ENCODE measurements at places on chromosomes 7 and 10.

GRCh38 chr7:81469869-81470723 lies 299.8 kb downstream of the HGF start:
- no peak for DNase-seq

- DNase-seq = no peak
Observed at GRCh38 chr10:21080261-21080660, 183.2 kb upstream of the NEBL start.

DNA sequence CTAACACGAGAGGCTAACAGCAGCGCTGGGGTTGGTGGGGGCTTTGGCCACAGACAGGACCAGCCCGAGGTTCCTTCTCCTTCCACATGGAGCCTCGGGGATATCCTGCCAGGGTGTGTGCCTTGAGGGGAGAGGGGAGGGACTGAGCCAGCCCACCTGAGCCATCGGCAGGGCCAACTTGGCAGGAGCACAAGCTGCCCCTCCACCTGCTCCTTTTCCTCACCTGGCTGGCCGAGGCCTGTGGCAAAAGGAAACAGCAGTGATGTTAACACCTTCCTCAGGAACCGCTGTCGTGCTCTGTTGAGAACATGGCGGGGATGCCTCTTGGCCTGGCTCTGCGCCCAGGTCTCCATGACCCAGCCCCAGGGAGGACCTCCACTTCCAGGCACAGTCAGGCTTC lies 255.1 kb upstream of the PPP2R2D start:
- DNase-seq = no peak

DNA sequence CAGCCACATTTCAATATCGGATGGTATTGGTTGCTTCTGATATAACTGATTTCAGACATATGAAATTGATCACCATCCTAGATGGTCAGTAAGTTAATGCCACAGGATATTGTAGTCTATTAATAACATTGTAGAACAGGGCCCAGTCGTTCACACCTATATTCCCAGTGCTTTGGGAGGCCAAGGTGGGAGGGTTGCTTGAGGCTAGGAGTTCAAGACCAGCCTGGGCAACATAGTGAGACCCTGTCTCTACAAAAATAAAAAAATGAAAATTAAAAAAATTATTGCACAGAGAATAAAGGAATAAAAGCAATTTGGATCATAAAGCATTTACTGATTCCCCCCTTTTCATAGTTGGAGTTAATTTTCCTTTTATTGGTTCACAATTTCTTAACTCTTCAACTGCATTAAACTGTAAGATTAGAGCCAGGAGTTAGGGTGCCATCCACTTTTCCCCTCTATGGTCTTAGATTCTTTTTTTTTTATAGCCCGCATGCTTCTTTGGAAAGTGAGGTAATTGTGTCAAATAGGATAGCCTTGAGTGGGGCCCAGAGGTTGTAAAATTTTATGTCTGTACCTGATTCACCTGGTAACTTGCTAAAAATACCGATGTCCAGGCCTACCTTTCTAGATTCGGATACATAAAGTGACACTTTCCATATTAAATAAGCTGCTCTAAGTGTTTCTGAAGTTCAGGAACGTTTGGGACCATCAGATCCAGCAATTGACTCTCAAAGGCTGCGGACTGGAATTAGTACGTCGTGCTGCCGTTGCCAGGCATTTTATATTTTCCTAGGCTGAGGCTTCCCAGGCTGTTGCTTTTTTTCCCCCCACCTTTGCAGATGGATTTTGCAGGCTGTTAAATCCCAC lies 24.7 kb downstream of the ADK start:
- no peak for DNase-seq

- no peak for DNase-seq
Observed at GRCh38 chr10:115321360-115321759, 228.2 kb downstream of the ATRNL1 start.

- no peak for DNase-seq
Observed at GRCh38 chr7:48875045-48875916, 49.1 kb upstream of the CDC14C start.

Data from T-helper 17 cell (primary cell).